ENCODE measurements at places on chromosomes 4 and X.

DNA sequence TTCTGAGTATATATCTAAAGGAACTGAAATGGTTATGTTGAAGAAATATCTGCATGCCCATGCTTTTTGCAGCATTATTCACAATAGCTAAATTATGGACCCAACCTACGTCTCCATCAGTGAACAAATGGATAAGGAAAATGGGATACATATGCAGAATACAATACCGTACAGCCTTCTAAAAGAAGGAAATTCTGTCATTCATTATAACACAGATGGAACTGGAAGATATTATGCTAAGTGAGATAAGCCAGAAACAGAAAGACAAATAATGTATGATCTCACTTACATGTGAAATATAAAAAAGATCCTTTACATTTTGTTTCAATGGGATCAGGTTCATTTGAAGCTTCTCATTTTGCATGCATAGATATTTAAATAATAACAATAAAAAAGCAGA lies 263.3 kb downstream of the STPG2 start:
- no peak for DNase-seq

DNA sequence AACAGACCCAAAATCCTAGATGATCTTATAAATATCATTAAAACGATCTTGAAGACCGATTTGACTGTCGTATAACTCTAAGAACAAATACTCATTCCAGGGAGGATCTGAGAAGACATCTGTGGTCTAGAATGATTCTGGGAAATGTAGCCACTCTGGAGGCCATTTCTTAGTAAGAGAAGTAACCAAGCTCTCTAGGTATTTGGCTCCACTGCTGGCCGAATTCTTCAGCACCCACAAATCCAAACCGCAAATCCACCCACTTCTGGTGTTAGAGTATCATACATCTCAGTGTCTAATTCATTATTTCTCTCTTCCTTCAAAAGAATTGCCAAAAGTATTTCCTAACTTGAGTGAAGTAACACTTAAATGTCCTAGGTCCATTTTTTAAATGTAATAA lies 23.9 kb downstream of the KLHL5 start:
- no peak for DNase-seq

GRCh38 chrX:7552760-7553159 lies 290.2 kb upstream of the VCX start:
- no peak for DNase-seq

DNA sequence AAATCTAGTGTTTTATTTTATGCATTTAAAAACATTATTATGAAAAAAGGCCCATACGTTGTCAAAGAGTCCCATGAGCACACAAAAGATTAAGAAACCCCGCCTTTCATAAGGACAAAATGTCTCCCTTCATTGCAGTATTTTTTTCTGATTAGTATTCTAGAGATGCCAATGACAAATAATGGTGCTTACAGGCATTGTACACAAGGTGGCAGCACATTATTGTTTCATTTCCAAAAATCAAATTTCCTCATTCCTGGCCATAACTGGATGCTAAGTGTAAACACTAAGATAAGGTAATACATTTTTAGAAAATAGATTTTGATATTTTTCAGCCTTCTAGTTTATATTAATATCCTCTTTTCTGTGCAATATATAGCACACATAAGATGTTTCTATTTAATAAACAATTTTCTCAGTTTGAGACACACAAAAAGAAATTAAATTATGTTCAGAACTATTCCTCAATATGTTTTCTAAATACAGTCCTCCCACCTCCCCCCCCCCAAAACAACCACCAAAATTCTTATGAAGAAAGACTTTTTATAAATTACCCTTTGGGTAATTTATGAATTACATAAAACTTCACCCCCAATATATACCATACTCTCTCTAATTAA lies 47.7 kb downstream of the TIGD2 start:
- DNase-seq = no peak

GRCh38 chr4:74111990-74112389 lies 13.0 kb upstream of the CXCL2 start:
- no peak for DNase-seq

DNA sequence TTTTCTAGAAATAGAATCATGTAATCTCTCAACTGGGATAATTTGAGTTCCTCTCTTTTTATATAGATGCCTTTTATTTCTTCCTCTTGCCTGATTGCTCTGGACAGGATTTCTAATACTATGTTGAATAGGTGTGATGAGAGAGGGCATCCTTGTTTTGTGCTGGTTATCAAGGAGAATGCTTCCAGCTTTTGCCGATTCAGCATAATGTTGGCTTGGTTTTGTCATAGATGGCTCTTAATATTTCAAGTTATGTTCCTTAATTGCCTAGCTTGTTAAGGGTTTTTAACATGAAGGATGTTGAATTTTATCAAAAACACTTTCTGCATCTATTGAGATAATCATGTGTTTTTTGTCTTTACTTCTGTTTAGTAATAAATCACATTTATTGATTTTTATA lies 58.7 kb downstream of the TMEM47 start:
- no peak for DNase-seq

DNA sequence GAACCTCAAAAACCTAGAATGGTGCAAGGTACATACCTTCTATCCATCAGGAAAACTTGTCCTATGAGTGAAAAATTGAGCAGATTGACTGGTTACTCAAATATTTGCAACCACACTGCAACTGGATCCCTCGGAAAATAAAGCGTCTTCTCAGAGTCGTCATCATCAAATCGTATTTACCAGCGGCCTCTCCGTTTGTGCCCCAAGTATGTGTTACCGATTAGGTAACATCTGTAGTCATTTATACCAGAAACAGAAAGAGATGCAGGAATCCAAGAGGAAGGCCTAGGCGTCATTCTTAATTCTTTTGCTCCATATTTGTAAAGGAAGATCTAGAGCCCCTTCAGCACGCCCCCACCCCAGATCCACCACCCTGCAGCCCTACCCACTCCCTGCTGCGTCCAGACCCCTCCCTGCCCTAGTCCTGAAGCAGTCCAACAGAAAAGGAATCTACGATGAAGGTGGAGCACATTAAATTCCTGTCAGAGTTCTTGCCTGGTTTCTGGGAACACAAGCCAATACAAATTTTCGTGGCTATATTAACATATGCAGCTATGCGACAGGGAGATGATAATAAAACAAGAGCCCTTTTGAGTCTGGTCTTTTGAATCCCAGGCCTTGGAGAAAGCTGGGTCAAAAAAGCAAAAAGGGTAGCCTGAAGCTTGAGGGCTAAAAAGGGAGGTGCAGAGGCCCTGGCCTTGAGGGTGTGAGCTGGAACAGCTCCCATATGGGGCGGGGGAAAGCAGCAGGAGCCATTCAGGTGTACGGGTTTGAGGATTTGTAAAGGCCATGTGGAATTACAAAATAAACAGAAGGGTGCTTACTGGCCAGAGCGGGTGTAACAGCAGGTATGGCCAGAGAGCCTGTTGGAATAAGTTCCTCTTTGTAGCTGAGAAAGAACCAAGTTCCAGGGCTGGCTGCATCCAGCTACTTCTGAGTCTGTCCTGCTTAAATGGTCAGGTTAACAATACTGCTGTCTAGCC lies 77.0 kb downstream of the ZNF827 start:
- DNase-seq = no peak

DNA sequence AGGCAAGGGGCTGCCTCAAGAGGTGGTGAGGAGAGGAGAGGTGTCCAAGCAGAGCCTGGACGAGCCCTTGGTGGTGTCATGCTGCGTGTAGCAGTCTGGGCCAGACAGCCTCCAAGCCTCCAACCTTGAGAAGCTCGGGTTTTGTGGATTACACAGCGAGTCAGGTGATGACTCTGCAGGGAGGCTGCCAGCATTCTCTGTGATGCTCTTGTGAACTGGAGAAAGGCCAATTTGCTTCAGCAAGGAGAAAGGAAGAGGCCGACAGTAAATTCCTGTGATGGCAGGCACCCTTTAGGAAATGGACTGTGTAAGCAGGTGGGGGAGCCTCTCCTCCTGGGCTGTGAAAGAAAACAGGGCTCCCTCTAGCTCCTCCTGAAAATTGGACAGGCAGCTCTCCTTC lies 36.0 kb upstream of the CD99L2 start:
- DNase-seq = no peak

DNA sequence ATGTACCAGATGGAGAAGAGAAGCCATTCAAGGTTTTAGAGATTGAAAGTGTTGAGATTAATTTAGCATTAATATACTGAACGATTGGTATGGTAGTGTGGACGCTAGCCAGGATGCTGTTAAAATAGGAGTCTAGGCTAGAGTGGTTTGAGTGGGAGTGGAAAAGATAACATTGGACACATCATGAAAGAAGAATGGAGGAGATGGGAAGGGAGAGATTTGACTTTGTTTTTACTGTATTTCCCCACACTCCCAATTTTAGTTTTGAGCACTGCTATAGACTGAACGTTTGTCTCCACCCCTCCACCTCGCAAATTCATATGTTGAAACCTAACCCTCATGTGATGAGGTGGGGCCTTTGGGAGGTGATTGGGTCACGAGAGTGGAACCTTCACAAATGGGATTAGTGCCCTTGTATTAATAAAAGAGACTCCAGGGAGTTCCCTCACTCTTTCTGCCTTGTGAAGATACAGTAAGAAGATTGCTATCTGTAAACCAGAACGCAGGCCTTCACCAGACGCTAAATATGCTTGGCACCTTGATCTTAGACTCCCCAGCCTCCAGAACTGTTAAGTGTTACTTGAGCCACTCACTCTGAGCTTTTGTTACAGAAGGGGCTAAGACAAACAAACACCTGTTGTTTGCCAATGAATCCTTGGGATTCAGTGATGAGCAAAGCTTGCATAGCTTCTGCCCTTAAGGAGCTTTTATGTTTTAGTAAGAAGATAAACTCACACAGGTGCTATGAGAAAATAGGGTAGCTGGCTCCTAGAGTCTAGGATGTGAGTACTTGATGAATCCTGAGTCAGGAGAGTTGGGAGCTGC lies 25.8 kb downstream of the USP9X start:
- DNase-seq = no peak

DNA sequence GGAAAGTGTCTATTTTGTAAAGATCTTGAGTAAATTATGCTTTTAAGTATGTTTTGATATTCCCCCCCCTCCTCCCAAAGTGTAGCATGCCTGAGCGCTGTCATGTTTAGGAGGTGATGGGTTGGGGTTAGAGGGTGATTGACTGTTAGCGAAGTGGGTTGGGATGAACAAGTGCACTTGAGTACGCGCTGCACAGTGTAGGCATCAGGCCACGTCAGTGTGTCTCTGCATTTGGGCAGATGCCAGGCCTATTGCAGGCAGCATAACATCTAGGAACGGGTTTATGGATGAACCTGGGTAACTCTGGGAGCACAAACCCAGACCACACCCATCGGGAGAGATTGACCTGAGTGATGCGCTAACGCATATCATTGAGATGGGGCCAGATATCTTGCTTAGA lies 111.2 kb downstream of the TBL1X start:
- no peak for DNase-seq

- no peak for DNase-seq
Measured at GRCh38 chr4:80035336-80035735, 37.7 kb downstream of the ANTXR2 start.

DNA sequence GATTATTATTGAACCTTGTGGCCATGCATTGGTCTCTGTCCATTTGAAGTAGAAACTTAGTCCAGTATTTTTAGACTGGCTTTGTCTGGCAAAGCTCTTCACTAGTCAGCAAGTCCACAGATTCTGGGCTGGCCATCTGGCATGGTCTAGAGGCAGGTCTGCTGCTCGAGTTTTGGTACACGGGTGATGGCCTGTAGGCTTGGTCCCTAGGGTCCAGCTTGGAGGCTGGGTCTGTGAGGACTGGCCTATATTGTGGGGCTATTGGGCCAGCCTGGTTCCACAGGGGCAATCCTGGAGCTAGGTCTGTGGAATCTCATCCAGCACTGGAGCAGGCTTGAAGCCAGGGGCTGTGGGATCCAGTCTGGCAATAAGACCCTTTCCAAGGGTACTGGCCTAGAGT lies 607.6 kb upstream of the KLHL4 start:
- DNase-seq = no peak

DNA sequence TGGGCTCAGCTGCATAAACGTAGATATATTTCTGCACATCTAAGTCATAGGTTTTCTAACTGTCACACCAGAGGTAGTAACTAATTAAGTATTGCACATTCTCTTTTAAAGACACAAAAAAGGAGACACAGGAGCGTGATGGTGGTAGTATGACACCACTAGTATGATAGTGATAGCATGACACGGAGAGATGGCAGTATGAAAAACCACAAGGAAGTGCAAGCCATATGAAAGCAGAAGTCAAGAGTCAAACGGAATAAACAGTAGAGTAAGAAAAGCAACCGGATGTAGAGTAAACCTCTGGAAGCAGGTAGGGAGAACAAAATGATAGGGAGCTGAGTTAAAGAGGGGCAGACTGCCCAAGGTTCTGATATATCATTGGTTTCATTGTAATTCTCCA lies 382.2 kb upstream of the INTU start:
- no peak for DNase-seq

DNA sequence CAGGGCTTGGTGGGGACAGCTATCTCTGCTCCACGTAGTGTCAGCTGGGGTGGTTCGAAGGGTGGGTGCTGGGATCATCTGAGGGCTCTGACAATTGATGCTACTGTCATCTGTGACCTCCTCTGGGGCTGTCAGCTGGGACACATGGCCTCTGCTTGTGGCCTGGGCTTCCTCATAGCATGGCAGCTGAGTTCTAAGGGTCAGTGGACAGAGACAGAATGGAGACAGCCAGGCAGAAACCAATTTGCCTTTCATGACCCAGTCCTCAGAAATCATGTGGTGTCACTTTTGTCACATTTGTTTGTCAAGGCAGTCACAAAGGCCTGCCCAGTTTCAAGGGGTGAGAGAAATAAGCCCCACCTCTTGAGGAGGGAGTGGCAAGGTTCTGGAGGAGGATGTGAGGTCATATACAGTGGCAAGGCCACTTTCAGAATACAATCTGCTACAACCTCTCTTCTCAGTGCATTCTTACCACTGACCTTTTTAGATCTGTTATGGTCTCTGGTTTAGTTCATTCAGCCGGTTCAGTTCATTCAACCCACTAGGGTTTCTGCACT lies 103.6 kb upstream of the BCOR start:
- DNase-seq = no peak

GRCh38 chrX:12595720-12596119 lies 195.5 kb upstream of the PRPS2 start:
- DNase-seq = no peak

- no peak for DNase-seq
Measured at GRCh38 chr4:83894831-83895230, 358.9 kb downstream of the GPAT3 start.

GRCh38 chr4:155543126-155543765 lies 123.4 kb upstream of the GUCY1A1 start:
- no peak for DNase-seq

DNA sequence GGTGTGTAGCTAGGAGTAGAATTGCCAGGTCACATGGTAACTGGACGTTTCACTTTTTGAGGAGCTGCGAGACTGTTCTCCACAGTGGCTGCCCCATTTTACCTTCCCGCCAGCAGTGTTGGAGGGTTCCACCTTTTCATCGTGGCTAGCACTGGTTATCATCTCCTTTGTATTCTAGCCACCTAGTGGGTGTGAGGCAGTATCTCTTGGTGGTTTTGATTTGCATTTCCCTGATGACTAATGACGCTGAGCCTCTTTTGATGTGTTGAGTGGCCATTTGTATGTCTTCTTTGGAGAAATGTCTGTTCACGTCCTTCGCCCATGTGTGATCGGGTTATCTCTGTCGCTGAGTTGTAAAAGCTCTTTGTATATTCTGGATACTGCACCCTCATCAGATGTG lies 10.6 kb downstream of the ABCD1 start:
- DNase-seq = no peak

GRCh38 chr4:113221990-113222389 lies 172.5 kb downstream of the ANK2 start:
- DNase-seq = no peak

GRCh38 chr4:151599863-151600262 lies 160.9 kb downstream of the GATB start:
- DNase-seq = no peak

Measured in activated CD8-positive, alpha-beta memory T cell treated with anti-CD3 and anti-CD28 coated beads for 1 hour (primary cell).